ENCODE measurements at places on chromosomes 13 and 19.

- no peaks in the 10 kb centered on the region for H3K36me3 ChIP-seq
- no peak overlapping the region for H3K27ac ChIP-seq
- no peak for DNase-seq
Measured at GRCh38 chr13:98420554-98421175, 156.2 kb downstream of the STK24 start.

- DNase-seq, result no peak
- no peak overlapping the region for H3K4me3 ChIP-seq
- H3K27me3 ChIP-seq, result peaks cover 89% of the 10 kb centered on the region
- no peak overlapping the region for H3K27ac ChIP-seq
Measured at GRCh38 chr19:3413796-3414327, 47.5 kb downstream of the NFIC start.

DNA sequence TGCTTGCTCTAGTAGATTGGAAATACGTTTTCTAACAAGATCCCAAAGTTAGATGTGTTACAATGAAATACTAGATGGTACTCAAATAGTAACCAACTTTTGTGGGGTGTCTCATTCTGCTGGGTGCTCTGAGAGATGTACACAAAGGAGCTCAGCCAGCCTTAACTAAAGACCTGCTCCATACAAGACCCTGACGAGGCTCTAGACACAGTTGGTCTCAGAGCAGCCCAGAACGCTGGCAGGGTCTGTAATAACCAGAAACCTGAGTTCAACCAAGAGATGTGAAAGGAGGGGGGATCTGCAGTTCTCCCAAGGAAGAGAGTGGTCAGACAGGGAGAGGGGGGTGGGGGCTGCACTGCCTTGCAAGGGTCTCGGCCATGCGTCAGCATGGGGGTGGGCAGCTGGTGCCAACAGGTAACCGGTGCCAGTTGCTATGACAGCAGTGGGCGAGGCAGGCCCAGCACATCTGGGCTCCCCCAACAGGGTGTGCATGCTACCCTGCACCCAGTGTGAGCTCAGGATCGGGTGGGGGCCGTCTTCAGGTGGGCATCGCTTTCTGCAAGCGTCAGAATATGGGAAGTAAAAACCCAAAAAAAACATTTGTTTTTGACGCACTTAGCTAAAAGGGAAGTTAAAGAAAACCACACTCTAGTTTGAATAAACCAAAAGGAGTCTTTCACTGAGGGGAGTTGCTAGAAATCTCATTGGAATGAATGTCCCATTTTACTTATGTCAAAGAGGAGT is 68.0 kb upstream of the GPR183 start:
- DNase-seq, result no peak
- no peaks in the 10 kb centered on the region for H3K36me3 ChIP-seq
- no peaks in the 10 kb centered on the region for H3K4me1 ChIP-seq
- no peak overlapping the region for H3K4me3 ChIP-seq

GRCh38 chr13:64428196-64428595 is 2801.9 kb downstream of the PCDH9 start:
- no peaks in the 10 kb centered on the region for H3K36me3 ChIP-seq
- H3K27me3 ChIP-seq, result no peaks in the 10 kb centered on the region
- no peak overlapping the region for H3K27ac ChIP-seq
- no peaks in the 10 kb centered on the region for H3K4me1 ChIP-seq
- DNase-seq, result no peak

Measured in MM.1S (cell line).